ENCODE measurements at places on chromosomes 12 and 14.

- DNase-seq = peak; percentile 86
These were observed 2.6 kb upstream of the KLRK1 start for GRCh38 chr12:10392394-10392930.

GRCh38 chr12:44889162-44889561, 13.0 kb upstream of the NELL2 start:
- DNase-seq = no peak

DNA sequence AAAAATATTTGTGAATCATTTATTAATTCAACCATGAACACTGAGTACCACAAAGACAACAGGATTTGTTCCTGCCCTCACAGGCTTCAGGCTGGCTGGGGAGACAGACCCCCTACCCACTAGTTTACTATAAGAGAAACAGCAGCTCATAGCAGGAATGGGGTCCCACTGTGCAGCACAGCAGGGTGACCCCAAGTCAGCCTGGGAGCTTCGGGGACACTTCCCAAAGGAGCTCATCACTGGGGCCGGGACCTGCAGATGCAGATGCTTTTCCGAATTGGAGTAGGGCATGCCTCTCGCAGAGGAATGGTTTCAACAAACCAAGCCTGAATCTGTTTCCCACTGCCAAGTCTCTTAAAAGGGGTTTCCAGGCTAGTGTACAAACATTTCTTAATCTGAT, 176.2 kb upstream of the PWP1 start:
- DNase-seq = no peak

- DNase-seq = no peak
These were observed 35.8 kb downstream of the IL31 start for GRCh38 chr12:122138181-122138580.

DNA sequence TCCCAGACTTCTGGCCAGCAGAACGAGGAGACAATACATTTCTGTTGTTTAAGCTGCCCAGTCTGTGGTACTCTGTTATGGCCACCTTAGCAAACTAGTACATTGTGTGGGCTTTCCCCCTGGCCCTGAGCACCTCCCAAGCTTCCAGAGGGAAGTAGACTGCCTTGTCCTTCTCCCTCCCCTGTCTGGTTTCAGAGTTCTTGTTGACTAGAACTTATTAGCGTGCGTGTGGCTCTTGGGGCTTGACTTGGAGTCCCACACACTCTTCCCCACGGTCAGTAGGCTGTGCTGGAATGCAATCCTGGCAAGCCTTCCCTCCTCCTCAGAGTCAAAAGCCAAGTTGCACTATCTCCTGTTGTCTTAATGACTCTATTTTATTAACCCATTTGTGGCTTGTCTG, 27.7 kb downstream of the FBLN5 start:
- no peak for DNase-seq

- no peak for DNase-seq
These were observed 885.5 kb upstream of the FOXG1 start for GRCh38 chr14:27881063-27881462.

DNA sequence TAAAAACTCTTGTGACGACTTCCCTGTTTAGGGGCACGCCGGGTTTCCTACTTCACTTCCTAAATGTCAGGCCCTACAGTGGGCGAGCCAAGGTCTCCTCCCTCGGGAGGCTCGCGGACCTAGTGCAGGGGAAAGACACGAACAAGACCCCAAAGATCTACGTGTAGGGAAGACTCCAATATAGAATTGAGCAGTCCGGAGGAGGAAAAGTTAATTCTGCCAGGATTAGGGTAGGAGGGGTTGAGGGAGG, 564 bp downstream of the ATXN3 start:
- DNase-seq = peak; percentile 43
